ENCODE measurements at places on chromosomes 12 and 14.

- DNase-seq, result no peak
Observed at GRCh38 chr12:175759-176158, 38.2 kb downstream of the SLC6A12 start.

DNA sequence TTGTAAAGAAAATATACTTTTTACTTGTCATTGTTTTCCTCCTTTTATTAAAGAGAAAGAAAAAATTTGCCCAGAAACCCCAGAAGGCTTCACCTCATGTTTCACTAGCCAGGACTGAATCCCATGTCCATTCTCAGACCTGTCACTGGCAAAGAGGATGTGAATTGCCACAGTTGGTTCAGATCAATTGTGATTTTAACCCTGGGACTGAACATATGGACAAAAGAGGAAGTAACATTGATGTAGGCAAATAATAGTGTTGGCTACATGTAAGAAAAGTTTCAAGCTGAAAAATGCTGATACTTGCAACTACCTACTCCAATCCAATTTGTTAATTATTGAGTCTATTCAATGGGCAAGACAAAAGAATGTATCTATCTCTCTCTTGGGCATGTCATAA is 8.6 kb upstream of the CCDC196 start:
- no peak for DNase-seq

DNA sequence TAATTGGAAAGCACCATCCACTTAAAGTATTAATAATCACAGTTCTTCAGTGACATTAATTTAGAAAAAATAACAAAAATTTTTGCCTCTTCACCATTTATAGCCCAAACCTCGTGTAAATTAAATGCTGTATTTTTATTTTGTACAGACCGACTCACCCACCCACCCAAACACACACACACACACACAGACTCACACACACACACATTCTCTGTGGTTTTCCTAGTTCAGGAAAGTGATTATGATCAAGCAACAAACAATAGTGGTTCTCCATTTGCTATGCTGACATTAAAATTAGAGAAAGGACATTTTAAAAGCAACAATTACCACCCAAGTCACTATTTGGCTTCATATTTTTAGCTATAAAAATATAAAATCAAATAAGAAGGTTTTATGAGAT is 112.5 kb upstream of the FLRT2 start:
- DNase-seq, result no peak

DNA sequence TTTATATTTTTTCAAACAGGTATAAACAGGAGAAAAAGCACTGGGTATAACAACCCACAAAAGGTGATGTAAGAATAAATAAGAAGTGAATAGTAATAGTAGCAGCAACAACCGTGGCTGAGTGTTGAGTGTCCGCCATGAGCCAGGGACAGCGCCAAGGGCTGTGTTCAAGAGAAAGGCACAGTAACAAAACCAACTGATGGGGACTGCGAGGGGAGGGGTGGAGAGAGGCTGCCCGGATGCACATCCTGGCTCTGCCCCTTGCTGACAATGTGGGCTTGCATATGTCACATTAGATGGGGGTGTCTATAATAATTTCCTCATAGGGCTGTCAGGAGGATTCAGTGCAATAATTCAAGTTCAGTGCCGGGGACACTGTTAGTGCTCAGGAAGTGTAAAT is 912.4 kb downstream of the VRK1 start:
- peak; percentile 29 for DNase-seq

- DNase-seq, result no peak
Observed at GRCh38 chr14:70318635-70319013, 40.9 kb downstream of the COX16 start.
